Stimulated activated CD4-positive, alpha-beta T cell treated with anti-CD3 and anti-CD28 coated beads, Interleukin-12 subunit alpha, Interleukin-12 subunit beta, amount 100 ng/mL, for 48 hours (primary cell): ENCODE measurements at places on chromosomes 5 and 9.

- no peak for DNase-seq
Observed at GRCh38 chr5:105132581-105132980, 1570.0 kb upstream of the NUDT12 start.

GRCh38 chr5:436641-436975, 6.4 kb upstream of the EXOC3 start:
- DNase-seq, result no peak

DNA sequence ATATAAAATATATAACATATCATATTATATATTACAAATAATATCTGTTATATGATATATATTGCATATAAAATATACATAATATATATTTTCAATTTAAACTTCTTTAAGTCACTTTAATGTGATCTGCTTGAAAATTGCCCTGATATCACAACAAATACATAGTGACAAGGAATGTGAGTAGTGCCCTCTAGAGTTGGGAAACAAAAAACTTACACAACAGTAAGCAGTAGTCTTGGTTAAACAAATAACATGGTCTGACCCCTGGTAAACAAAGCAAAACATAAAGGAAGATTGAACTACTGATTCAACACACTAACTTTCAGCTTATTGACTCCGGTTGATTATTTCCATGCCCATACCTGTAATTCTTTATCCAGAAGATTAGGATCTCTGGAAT, 188.3 kb upstream of the NMUR2 start:
- no peak for DNase-seq

DNA sequence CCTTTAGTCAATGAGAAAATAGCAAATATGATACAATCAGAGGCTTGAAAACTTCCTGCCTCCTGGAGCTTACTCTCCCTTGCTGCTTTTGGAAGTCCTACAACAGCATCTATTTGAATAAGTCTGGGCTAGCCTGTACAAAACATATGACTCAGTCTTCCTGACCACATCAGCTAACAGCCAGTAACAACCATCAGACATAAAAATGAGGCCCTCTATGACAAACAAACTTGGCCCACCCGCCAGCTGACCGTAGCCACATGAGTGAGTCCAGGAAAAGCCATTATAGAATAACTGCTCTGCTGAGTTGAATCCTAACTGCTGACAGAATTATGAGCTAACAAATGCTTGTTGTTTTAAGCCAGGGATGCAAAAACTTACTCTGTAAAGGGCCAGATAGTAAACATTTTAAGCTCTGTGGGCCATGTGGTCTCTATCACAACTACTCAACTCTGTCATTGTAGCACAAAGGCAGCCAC, 347.6 kb downstream of the PTPRD start:
- no peak for DNase-seq

GRCh38 chr9:131667576-131667975, 72.3 kb downstream of the RAPGEF1 start:
- DNase-seq, result peak; percentile 73

GRCh38 chr9:94806307-94806893, 79.9 kb downstream of the AOPEP start:
- no peak for DNase-seq

- no peak for DNase-seq
Observed at GRCh38 chr5:174259696-174260420, 214.4 kb downstream of the NSG2 start.

DNA sequence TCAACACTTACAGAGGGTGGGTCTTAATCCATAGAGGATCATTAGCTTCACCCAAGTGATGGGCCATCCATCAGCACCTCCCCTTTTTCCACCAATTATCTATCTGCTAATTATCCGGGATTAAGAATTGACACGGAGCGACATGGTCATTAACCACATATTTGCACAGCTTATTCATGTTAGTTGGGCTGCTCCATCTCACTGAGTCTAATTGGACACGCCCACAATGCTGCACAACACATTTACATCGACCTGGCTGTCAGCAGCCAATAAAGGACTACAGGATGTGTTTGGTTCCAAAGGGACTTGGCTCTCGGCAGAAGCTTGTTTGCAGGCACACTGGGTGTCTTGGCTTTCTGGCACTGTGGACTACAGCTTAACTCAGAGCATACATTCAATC, 21.6 kb downstream of the FOXE1 start:
- no peak for DNase-seq

GRCh38 chr9:16509997-16510396, 360.5 kb downstream of the BNC2 start:
- no peak for DNase-seq

- DNase-seq, result peak; percentile 25
Observed at GRCh38 chr5:142597546-142598337, 88.1 kb downstream of the FGF1 start.

GRCh38 chr9:96476591-96476990, 26.6 kb downstream of the HABP4 start:
- DNase-seq, result no peak

GRCh38 chr9:2859776-2860379, 16.0 kb upstream of the PUM3 start:
- DNase-seq, result peak; percentile 45

GRCh38 chr5:61493973-61494372, 161.9 kb downstream of the ZSWIM6 start:
- no peak for DNase-seq

DNA sequence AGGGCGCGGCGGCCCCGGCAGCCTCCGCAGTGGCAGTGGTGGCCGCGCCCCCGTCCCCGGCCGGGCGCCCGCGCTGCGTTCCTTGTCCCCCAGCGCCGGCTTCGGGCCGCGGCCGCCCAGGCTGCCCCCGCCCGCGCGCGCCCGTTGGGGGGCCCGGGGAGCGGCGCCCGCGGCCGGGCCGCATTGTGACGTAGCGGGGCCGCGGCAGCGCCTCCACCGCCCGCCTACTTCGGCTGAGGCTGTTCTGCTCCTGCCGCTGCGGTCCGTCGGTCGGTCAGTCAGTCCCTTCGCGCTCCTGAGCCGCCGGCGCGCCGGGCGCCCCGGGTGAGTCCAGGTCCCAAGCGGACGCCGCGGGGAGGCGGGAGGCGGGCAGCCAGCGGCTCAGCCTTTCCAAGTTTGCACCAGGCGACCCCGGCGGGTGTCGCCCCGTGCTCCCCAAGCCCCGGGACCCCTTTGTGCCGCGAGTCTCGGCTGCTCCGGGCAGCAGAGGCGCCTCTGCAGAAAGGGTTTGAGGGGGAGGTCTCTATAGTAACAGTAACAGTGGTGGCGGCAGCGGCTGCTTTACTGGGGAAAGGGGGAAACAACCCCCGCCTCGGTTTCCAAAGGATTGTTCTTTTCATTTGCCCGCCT, at the start of gene SNCAIP:
TSS of gene SNCAIP (plus strand) at position 277 of the 630 bp plus-strand sequence. CDS start 78,898 bp downstream, outside the sequence.
- no peak for DNase-seq

DNA sequence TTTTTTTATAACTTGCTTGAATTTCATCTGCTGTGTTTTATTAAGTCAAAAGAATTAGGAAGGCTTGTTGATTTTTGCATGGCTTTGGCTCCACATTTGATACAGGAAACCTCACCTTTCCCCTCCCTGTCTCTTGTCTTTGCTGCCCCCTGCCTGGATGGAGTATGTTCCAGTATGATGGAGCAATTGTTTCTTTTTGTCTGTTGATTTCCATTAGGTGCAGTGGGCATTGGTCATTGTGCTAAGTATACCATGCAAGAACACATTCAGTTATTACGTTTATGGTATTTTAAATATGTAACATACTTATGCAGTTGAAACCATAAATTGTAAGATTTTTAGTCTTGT, 19.6 kb downstream of the TJP2 start:
- DNase-seq, result no peak

- DNase-seq, result no peak
Observed at GRCh38 chr5:157961896-157962590, 103.1 kb upstream of the CLINT1 start.

- no peak for DNase-seq
Observed at GRCh38 chr9:137760426-137760825, 117.2 kb upstream of the CACNA1B start.
